Fibroblast of skin of scalp (primary cell): ENCODE measurements at places on chromosomes 11 and 22.

GRCh38 chr22:32619614-32620426 lies 145.2 kb downstream of the FBXO7 start:
- DNase-seq, result peak; percentile 60

GRCh38 chr11:34075178-34075820 lies 23.8 kb downstream of the CAPRIN1 start:
- DNase-seq, result peak; percentile 68

- DNase-seq, result no peak
These were observed 86.4 kb upstream of the TMEM45B start for GRCh38 chr11:129729216-129729615.

DNA sequence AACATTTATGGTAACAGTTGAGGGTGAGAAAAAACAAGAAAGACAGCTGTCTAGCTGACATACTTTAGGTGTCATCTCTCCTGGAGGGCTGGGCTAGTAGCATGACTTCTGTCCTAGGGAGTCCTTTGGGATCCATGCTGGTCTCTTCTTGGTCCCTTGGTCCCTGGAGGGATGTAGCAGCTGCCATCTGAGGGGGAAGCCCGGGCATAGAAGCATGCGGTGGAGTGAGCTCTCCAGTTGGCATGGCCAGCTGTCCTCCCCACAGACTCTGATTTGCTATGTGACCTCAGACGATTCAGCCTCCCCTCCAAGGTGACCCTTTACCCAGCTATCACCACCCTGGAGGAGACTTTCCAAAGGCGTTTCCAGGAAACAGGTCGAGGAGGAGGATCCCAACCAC lies 28.7 kb downstream of the POU2F3 start:
- no peak for DNase-seq

DNA sequence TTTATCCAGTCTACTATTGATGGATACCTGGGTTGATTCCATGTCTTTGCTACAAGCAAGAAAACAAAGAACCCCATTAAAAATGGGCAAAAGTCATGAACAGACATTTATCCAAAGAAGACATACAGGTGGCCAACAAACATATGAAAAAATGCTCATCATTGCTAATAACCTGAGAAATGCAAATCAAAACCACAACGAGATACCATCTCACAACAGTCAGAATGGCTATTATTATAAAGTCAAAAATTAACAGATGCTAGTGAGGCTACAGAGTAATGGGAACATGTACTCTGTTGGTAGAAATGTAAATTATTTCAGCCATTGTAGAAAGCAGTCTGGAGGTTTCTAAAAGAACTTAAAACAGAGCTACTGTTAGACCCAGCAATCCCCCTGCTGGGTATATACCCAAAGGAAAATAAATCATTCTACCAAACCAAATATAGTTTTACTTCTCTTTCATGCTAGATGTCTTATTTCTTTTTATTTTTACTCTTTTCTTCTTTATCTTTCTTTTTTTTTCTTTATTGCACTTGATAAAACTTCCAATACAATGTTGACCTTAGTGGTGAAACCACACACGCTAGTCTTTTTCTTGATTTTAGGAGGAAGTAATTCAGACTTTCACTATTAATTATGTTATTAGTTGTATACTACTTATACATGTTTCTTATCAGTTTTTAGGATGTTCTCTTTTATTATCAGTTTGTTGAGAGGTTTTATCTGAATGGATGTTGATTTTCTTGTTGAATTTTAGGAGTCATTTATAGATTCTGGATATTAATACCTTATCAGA lies 14.3 kb downstream of the TRIM22 start:
- DNase-seq, result no peak

DNA sequence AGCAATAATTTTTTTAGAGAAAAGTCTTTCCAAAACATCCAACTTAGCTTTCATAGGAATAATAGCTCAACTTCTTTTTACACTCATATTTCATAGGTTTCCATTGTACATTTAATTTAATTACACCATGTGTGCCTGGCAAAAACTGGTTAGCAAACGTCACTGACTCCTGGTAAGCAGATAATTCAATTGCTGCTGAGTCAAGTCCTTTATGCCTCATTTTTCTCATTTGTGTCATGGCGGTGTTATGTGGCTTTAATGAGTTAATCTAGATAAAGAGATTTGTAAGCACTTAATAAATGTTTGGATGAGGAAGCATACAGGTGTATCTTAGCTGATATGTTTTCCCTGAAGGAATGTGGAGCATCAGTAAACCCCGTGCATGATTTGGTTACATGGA lies 41.2 kb upstream of the PAK1 start:
- no peak for DNase-seq

GRCh38 chr11:77779935-77780334 lies 40.6 kb downstream of the RSF1 start:
- peak; percentile 60 for DNase-seq

DNA sequence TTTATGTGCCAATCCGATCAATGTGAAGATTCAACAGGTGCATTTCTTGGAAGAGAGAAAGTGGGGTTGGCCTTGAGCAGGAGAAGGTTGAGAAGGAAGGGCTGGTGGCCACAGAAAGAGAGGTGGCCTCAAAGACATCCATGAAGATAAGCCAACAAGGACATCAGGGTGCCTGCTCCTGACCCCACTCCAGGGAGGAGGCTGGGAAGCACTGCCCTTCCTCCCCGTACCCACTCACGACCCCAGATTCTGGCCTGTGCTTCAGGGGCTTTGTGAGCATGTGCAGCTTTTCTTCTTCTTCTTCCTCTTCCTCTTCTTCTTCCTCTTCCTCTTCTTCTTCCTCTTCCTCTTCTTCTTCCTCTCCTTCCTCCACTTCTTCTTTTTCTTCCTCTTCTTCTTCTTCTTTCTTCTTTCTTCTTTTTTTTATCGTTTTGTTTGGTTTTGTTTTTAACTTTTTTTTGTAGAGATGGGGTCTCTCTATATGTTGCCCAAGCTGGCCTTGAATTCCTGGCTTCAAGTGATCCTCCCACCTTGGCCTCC lies 30.3 kb downstream of the DKK3 start:
- DNase-seq, result no peak

GRCh38 chr11:61007383-61007955 lies 36.0 kb downstream of the CD6 start:
- no peak for DNase-seq

DNA sequence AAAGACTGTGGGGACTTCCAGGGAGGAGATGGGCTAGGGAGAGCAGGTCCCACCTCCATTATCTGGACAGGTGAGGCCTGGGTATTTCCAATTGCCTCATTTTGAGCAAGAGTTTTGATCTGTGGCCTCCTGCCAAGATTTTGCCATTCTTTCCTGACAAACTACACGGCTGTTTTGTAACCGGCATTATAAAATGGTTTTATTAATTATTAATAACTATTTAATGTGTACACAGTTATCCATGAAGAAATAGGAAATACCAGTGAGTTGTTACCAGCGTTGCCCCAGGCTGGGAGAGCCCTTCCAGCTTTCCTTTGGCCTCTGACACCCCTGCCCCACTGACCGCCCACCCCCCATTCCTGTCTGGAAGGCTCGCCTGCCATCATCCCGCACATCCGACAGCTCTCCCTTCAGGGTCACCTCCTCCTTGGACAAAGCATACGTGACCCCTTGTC lies 14.9 kb upstream of the SEC14L3 start:
- DNase-seq, result no peak
